ENCODE measurements at places on chromosomes 13 and 19.

GRCh38 chr13:70959035-70959775, 851.0 kb upstream of the KLHL1 start:
- no peak for DNase-seq

GRCh38 chr19:3538965-3539755, at the start of gene TEKTIP1:
TEKTIP1 (plus strand) TSS chr19:3539174; CDS start chr19:3539178, 4 bp downstream.
- DNase-seq, result no peak

- DNase-seq, result no peak
These were observed 61.6 kb downstream of the UNC13A start for GRCh38 chr19:17626456-17627015.

DNA sequence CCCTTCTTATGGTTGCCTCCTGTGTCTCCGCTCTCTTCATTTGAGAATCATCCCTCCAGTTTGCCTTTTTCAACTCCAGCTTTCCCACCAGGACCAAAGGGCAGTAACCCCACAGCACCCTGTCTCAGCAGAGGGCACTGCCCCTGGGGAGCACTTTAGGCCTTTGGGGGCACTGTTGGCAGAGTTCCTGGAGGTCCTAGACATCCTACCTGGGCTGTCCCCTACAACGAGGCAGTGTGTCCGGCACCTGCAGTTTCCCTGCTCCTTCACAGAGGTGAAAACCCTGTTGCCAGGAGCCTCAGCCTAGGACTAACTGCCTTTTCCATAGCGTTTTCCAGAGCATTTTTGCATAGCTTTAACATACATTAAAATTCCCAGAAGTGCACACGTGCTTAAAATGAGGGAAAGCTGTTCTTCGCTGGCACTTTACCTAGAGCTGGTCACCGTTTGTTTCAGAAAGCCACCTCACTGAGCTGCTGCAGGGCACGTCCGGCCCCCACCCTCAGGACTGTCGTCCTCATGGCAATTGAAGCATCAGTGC, 234.9 kb downstream of the TEX29 start:
- DNase-seq, result no peak

DNA sequence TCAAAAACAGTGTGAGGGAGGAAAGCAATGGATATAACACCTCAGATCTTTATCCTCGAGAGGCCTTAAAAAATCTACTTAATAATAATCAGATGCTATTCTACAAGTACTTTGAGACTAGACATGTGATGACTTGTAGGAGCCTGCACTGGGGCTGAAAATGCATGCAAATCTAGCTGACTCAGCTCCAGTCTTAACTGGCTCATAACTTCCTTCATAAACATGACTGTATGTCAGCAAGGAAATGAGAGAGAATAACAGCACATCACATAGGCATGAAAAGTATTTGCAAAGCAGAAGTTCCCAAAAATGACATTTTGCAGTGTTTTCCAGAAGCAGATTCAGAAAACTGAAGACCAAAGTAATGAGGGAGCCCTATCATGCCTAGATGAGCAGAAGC, 38.1 kb downstream of the PSG5 start:
- DNase-seq, result no peak
